ENCODE measurements at places on chromosomes 4 and X. TPM values are rescaled to one million over a fixed set of nuclear protein-coding genes. Genes with fewer than 3 reads are reported as not detected.

Gene GPC4
- total RNA-seq, result 857 TPM

Gene GAGE12H
- not detected for total RNA-seq

Gene SCRG1
- not detected for total RNA-seq

Gene GK2
- not detected for total RNA-seq

Gene HTN1
- not detected for total RNA-seq

Gene CCDC158
- not detected for total RNA-seq

Gene SRPX2
- total RNA-seq, result not detected

Gene DTHD1
- not detected for total RNA-seq

Gene PPM1K
- total RNA-seq, result 37.8 TPM

Gene VEGFC
- total RNA-seq, result 0.60 TPM

Gene CPZ
- 25.4 TPM for total RNA-seq
